Right forelimb (tissue), 1 donor: ENCODE measurements at places on chromosomes 12 and 14.

DNA sequence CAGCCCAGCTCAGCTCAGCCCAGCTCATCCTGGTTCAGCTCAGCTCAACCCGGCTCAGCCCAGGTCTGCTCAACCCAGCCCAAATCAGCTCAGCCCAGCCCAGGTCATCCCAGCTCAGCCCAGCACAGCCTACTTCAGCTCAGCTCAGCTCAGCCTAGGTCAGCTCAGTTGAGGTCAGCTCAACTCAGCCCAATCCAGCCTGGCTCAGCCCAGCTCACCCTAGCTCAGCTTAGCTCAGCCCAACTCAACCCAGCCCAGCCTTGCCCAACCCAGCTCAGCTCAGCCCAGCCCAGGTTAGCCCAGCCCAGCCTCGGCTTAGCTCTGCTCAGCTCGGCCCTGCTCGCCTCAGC lies 332.3 kb downstream of the TMEM121 start:
- no peak for DNase-seq

DNA sequence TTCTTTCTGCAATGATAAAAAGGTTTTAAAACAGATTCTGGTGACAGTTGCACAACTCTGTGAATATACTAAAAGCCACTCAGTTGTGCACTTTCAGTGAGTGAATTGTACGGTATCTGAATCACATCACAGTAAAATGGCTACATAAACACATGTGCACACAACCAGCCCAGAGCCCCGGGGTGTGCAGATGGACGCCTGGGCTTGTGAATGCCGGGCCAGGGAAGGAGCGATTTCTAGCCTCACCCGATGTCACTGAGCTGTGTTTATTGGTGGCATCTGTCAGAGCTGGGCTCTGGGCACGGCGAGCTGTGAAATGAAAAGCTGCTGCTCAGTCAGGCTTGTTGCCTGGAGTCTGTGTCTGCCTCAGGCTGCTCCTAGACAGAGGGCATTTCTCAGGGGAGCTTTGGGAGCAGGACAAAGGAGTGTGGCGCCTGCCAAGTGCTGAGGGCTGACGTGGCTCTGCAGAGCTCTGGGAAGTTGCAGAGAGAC lies 25.9 kb downstream of the RHOF start:
- no peak for DNase-seq

- peak; percentile 73 for DNase-seq
These were observed 13.9 kb downstream of the TMEM119 start for GRCh38 chr12:108583991-108584390.

DNA sequence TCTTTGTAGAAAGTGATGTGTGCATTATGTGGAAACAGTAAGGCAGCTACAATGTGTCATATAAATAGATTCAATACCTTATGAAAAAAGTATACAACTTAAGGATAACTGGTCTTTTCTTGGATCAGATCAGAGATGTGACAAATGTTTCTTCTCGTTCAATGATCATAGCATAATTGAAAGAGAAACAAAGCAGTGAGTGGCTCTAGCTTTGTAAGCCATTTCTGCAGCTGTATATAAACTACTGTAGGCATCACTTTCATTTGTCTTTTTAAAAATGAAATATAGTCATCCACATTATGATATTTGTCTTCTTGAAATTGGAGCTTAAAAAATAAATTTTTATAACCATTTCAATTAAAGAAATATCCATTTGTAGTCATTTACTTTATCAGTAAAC lies 63.8 kb upstream of the LMO3 start:
- DNase-seq = no peak

GRCh38 chr12:52884526-52885293 lies 20.2 kb downstream of the KRT8 start:
- peak; percentile 87 for DNase-seq

DNA sequence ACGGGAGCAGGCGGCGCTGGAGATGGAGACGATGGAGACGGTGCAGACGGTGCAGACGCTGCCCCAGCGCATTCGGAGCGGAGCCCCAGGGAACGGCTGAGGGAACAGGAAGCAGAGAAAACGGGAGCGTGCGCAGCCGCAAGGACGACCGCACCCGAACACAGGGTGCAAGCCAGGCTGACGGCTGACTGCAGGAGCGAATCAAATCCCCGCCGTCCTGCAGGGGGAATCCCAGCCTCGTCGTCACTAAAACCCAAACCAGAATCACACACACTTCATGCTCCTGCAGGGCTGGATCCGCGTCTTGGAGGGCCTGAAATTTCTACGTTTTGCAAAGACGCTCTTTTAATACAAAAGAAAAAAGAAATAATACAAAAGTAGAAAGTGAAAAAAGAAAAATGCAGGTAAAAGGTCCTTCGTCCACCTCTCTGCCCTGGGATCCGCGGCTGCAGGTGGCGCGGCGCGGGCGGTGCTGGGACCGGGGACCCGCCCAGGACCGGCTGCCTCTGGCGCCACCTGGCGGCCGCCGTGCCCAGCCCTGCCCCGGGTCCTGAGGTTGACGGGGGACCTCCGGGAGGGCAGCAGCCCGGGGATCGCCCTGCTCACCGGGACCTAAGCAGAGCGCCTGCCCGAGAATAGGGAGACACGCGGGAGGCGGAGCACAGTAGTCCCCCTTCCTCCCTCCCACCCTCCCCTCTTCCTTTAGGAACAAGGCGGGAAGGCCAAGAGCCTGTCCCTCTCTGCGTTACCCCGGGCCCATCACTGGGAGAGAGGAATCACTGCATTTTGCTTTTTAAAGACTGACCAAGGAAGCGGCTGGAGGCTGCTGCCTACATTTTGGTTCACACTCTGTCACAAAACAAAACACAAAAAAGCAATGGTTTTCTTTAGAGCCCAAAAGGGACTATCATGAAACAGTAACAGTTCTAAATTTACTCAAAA lies 20.1 kb downstream of the STX2 start:
- peak; percentile 75 for DNase-seq

DNA sequence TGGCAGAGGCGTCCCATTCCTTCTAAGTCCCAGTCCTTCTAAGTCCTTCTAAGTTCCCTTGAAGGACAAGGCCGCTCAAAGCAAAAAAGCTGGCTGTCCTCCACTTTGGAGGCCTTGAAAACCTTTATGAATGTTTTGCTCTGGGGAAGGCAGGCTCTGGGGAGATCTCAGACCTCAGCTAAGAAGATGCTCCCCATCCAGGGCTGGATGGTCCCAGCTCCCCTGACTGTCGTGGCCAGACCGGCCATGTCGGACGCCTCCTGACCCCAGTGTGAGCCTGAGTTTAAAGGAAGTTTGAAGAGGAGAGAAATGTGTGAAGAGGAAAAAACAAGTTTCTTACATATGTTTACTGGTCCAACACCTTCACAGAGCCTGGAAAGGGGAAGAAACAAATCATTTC lies 5.9 kb downstream of the KRT84 start:
- DNase-seq = no peak

GRCh38 chr12:47651368-47652254 lies 54.2 kb downstream of the RPAP3 start:
- peak; percentile 57 for DNase-seq

DNA sequence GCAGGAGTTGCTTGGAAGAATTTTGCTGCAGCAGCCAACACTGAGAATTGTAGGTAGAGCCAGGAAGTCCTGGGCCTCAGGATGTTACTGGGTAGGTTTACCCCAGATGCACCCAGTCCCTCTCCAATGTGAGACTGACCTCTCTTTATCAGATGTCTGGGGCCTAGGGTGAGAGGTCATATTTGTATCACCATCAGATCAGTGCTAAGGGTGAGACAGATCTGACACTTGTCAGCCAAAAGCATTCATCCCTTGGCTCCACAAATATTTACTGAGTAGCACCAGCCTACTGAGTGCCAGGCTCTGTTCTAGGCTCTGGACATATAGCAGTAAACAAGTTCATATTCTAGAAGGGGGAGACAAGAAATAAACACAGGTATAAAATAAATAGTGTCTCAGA lies 4.3 kb downstream of the TROAP start:
- no peak for DNase-seq

- no peak for DNase-seq
These were observed 21.7 kb upstream of the NUP107 start for GRCh38 chr12:68665016-68665569.

- no peak for DNase-seq
These were observed 121.4 kb upstream of the HIF1A start for GRCh38 chr14:61573748-61574513.

- no peak for DNase-seq
These were observed 62.7 kb upstream of the PTGR2 start for GRCh38 chr14:73788701-73789551.

DNA sequence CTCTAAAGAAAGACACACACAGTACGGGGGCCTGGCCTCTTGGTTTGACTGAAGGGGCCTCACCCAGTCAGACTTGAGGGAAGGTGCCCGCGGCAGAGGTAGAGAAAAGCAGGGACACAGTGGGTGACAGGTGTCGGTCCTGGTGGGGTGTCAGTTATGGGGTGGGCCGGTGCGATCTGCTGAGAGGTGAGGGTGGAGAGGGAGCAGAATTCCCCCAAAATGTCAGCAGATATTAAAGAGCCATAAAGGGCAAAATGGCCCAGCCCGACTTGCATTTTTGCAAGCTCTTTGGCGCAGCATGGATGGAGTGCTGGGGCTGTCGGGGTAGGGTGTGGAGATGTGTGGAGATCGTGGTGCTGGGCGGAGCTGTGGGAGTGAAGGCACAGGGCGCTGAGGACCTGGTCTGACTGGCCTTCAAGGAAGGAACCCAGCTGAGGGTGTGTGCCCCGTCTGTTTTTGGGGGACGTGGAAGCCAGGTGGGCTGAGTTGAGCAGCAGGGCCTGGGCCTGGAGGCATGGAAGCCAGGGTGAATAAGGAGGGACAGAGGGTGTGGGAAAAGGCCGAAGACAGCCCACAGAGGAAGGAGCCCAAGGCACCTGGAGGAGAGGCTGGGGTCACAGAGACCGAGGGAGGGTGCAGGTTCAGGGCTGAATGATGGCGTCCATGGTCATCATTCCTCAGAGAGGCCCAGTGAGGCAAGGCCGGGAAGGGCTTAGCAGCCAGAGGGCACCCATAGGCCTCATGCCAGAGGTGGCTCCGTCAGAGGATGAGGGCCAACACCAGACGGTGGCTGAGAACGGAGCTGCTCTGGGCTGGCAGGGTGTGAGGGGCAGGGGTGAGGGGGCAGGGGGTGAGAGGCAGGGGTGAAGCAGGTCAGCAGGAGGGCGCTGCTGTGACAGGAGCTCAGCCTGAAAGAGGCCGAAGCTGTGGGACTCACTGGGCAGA lies 48.2 kb upstream of the DYNC1H1 start:
- DNase-seq = no peak

GRCh38 chr12:32076941-32077340 lies 29.7 kb upstream of the BICD1 start:
- no peak for DNase-seq

DNA sequence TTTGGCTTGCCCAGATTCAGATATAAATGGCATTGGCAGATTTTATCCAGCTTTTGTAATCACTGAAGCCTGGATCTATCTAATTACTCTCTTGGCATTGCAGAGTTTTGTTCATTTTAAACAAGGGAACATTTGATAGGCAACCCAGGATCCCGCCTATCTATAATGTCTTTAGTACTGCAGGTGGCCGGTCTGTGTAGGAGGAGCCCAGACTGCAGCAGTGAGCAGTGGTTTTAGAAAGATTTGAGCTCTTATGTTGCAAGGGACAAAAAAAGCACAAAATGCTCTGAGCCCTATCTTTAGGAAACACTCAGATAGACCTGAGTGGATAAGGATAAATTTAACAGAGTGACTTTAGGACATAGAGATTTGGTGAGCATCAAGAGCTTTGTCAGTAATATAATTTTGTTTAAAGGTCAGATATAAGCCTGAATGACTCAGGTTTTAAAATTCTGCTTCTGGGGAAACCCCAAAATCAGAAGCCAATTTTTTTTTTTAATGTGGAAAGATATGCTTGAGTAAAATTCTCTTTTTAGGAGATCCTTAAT lies 165.5 kb downstream of the SLC5A8 start:
- DNase-seq = no peak

- no peak for DNase-seq
These were observed 170.7 kb upstream of the EEA1 start for GRCh38 chr12:93099792-93100191.

GRCh38 chr12:130655881-130656280 lies 60.2 kb downstream of the RIMBP2 start:
- DNase-seq = no peak
